ENCODE measurements at places on chromosomes 5 and 9.

- DNase-seq, result no peak
Observed at GRCh38 chr9:134028076-134028475, 2.8 kb downstream of the BRD3OS start.

- no peak for DNase-seq
Observed at GRCh38 chr5:101585366-101585765, 682.3 kb upstream of the ST8SIA4 start.

DNA sequence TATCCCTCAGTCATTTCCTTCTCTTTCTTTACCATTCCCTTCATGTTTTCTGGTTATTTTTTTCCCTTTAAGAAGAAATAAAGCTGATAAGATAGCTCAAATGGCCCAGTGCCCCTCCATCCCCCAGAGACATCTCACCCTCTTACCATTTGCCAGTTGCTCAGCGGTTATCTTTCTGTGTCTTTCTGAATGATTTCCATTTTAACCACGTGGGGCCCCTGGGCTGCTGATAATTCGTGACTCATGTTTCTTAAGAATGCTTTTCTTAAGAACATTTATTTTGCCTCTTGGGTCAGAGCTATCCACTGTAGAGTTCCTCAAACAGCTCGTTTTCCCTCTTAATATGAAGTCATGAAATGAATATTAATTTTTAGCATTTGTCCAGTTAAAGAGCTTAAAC is 147.8 kb downstream of the MAST4 start:
- DNase-seq, result no peak

DNA sequence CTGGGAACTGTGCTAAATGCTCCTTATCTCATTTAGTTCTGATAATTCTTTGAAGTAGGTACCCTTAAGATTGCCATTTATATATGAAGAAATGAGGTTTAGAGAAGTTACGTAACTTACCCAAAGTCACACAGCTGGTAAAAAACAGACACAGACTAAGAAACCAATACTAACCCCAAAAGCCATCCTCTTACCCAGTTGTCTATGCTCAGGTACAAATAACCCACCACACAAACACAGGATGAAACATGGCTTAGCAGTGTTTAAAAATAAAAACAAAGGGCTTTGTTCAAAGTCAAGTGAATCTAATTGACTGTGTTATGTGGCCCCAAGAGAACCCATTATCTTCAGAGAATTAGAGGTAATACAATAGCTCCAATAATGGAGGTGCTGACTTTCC is 37.0 kb upstream of the IL7R start:
- no peak for DNase-seq

DNA sequence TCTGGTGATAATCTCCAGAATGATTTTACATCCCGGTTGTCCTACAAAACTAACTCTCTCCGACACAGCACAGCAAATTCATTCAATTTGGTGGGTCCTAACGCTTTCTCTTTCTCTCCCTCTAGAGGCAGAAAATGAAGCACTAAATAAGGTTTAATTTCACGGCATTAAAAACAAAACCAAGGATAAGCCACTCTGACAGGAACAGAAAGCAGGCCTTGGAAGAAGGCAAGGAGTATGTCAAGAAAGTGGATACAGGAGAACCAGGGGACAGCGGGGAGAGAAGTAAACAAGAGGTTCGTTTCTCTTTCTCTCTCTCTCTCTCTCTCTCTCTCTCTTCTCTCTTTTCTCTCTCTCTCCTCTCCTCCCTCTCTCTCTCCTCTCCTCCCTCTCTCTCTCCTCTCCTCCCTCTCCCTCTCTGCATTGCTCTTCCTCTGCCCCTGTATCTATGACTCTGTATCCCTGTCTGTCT is 49.8 kb downstream of the EBF1 start:
- no peak for DNase-seq

GRCh38 chr5:134328619-134329018 is 38.4 kb downstream of the CDKL3 start:
- no peak for DNase-seq

GRCh38 chr5:73822989-73823339 is 197.0 kb downstream of the ARHGEF28 start:
- no peak for DNase-seq

GRCh38 chr5:149940941-149941644 is 3.5 kb downstream of the PDE6A start:
- no peak for DNase-seq

- DNase-seq, result no peak
Observed at GRCh38 chr9:81989700-81990099, 1.1 kb downstream of the SPATA31D1 start.

GRCh38 chr5:133106761-133107572 is 55.2 kb downstream of the HSPA4 start:
- no peak for DNase-seq

DNA sequence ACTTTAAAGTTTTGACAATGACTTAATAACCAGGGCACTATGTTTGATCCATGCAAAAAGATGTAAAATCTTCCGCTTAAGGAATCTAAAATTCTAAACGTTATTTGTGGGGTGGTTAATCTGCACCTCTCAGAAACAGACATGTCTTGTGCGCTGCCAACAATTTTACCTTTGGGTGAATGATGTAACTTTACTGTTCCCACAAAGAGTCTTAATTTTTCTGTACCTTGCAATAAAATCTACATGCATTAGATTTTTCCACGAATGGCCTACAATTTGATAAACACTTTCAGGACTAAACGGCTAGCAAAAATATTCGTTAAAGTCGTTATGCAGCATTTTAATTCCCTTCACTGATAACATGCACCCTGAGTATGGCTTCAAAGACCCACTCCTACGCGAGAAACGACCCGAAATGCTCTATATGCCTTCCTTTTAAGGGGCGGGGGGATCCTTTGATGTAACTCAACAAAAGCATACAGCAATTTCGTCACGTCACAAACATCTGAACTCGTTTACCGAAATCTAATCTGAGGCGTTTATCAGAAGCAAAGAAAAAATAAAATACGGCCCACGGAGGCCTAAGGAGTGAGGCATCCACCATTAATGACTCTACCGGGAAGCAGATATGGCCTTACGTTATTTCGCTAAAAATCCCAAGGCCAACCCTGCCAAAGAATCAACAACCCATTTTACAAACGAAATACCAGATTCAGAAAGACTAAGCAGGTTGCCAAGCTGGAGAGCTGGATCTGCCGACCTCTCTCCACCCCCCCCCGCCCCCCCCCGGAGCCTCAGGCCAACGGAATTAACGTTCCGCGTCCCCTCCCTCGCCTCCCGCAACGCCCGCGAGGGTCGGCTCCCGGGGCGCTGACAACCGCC is 621 bp downstream of the AK6 start:
- no peak for DNase-seq

- no peak for DNase-seq
Observed at GRCh38 chr5:131262953-131263541, 806 bp upstream of the CDC42SE2 start.

DNA sequence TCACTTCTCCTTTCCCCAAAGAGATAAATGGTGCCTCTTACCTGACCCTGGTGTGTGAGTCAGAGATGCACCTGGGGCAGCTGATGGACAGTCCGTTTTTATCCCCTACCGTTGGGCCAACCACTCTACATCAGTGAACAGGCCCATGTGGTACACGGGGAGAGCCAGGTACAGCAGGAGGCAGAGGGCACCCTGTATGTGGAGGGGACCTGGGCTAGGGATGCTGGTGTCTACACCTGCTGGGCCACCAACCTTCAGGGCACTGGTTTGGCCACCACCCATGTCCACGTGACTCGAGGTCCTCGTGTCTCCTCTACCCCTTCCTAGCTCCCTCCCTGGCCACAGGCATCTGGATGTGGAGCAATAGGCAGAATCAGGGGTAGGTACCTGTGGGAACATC is 22.7 kb upstream of the ANXA6 start:
- DNase-seq, result no peak

GRCh38 chr5:42990892-42991291 is 49.2 kb downstream of the ANXA2R start:
- DNase-seq, result no peak

GRCh38 chr5:54207566-54207965 is 102.8 kb downstream of the ARL15 start:
- no peak for DNase-seq

DNA sequence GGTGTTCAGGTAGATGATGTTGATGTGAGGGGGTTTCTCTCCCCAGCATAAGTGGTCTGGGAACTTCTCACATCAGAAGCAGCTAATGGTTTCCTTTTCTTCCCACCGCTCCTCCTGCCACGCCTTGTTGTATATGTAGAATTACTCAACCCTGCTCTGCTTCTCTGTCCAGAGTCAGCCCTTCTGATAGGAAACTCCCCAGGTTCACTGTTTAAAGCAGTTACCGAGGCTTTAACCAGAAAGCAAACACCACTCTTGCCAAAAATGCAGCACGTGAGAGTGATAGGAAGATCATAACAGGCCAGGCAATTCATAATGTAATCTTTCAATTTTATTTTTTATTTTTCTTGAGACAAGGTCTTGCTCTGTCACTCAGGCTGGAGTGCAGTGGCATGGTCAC is 10.5 kb upstream of the TMEM252 start:
- no peak for DNase-seq

- no peak for DNase-seq
Observed at GRCh38 chr5:157219491-157220271, 39.0 kb downstream of the ITK start.

DNA sequence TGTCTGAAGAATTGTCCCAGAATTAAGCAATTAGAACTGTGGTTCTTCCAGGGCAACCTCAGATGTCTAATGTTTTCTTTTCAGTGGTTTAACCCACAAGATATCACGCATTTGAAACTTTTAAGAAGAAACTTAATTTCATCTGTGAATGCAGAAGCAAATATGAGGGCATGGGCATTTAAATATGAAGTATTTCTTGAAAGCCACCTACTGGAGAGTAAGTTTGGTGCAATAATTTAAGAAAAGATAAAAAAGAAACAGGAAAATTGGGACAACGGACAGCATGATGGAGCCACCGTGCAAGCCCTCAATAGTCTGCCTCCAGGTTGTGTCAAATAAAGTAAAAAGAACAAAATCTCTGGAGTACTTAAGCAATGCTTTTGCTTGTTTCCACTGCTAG is 1.2 kb upstream of the CAPSL start:
- DNase-seq, result no peak

GRCh38 chr5:91301106-91301846 is 81.8 kb downstream of the ARRDC3 start:
- DNase-seq, result no peak

DNA sequence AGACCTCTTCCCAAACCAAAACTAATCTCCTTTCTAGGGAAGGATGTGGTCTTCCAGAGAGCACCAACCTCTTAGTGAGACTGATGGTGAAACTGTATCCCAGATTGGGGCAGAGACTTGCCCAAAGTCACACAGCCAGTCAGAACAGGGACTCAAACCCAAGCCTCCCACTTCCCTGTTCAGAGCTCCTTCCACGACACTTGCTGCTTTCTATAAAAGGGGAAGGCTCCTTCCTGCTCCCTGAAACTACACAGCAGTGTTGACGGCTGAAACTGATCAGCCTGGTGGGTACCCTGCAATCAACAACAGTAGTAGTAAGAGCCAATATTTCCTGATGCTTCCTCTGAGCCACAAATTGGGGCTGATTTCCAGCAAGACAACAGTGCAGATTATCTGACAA is 1.5 kb downstream of the TOR2A start:
- no peak for DNase-seq

GRCh38 chr5:171997011-171997410 is 9.4 kb downstream of the FBXW11 start:
- DNase-seq, result no peak

DNA sequence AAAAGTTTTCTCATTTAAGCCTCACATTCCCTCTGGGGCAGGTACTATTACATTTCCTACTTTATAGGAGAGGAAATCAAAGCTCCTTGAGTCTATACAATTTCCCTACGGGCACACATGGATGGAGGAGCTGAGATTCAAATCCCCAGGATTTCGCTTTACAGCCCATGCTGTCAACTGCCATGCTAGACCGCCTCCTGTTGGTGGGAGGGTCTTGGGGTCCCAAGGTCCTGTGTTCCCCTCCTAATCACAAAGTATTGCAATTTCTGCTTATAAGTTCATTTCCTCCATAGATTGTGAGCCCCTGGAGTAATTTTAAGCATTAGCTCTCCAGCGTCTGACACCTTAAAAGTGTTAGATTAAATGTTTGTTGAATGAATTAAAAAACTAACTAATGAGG is 95.9 kb upstream of the SMARCA2 start:
- DNase-seq, result no peak

- DNase-seq, result no peak
Observed at GRCh38 chr9:69317894-69318293, 7.1 kb upstream of the ENTREP1 start.

- no peak for DNase-seq
Observed at GRCh38 chr5:34691326-34691725, 35.2 kb downstream of the RAI14 start.

- DNase-seq, result no peak
Observed at GRCh38 chr5:149681922-149682321, 48.2 kb upstream of the PPARGC1B start.

GRCh38 chr5:158461240-158461854 is 602.4 kb upstream of the CLINT1 start:
- no peak for DNase-seq

DNA sequence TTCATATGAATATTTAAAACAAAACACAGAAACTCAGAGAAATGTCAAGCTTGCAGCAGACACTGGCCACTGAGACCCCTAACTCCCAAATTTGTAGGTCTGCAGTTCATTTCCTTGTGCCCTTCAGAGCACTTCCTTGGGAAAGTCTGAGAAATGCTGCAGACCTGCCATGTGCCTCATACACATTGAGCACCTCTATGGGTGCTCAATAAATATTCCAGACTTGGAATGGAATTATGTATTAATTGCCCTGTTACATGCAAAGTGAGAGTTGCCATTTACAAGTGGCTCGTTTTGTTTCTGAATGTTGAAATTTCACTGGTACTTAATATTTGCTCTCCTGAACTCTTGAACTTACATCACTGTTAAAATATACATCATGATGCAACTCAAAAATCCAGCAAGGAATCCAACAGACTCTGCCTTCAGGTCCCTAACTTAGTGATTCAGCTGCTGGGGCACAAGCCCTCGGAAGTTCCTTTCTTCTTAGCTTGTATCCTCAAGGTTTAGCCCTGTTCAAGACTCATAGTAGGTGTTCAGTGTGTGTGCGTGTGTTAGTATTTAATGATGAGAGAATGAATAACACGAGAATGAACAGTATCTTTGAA is 90.6 kb downstream of the PTCD2 start:
- DNase-seq, result no peak

DNA sequence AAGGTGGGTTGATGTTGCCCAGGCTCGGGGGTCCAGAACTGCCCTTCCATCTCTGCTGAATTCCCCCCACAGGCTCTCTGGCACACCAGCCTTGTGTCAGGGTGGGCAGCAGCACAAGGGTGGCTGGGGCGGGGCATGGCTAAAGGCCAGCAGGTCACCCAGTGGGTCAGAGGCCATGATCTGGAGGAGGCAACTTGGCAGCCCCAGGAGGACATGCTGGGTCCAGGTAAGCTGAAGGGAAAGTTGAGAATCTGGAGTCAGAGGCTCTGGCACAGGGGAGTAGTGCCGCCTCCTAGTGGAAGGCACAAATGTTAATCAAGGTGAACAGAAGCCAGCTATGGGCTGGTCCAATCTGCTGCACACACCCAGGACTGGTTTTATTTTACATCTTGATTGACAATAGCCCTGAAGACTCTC is 6.2 kb downstream of the TMEM8B start:
- no peak for DNase-seq

DNA sequence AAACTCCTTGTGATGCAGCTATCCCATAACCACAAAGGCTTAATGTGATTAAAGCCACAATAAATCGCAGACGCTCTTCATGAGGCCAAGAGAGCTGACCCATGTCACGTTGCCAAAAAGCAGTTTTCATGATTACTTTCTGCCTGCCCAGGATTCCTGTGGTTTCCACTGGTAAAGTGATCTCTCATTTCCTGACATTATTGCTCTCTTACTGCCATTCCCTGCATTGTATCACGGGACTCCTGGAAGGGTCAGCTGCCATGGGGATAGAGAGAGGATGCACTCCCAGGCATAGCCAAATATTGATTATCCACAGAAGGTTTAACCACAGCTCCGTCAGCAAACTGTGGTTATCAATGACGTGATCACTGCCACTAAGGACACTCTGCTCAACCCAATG is 103.8 kb upstream of the SLC1A3 start:
- DNase-seq, result no peak

Data from activated CD8-positive, alpha-beta memory T cell treated with anti-CD3 and anti-CD28 coated beads for 1 hour (primary cell).